Anterior cingulate cortex (tissue), 58 donors: ENCODE measurements at places on chromosomes 2 and 18.

DNA sequence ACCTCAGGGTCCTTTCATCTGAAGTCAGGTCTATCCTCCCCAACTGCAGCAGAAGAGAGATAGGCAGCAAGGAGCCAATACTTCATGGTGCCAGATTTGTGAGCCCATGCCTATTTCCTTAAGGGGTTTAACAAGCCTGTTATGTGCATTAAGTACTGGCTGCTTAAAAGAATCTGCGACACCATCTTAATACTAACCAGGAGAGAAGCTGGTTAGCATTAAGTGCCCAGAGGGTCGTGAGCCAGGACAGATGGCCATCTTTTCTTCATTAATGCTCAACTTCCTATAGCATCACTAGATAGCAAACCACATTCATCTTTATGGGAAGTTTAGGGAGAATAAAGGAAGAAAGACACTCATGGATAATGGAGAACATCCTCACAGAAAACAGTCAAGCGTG, 289.1 kb downstream of the ETAA1 start:
- no peak for DNase-seq

DNA sequence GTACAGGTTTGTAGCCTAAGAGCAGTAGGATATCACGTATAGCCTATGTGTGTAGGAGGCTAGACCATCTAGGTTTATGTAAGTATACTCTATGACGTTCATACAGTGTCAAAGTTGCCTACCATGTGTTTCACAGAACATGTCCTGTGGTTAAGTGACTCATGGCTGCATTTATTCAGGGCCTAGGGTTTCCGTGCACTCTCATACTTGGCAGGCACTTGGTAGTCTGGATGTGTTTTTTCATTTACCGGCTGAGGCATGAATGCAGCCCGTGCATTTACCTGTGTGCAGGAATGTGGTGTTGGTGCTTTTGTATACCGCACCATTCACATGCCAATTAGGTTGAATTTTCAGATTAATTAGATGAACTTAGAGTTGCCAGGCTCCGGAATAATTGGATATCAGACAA, 43.4 kb downstream of the MYL12B start:
- no peak for DNase-seq

- DNase-seq, result no peak
These were observed 64.4 kb downstream of the PLEKHM3 start for GRCh38 chr2:207960911-207961310.

GRCh38 chr18:2984091-2984490, 28.9 kb downstream of the LPIN2 start:
- no peak for DNase-seq

- DNase-seq, result no peak
These were observed 20.8 kb upstream of the TNS1 start for GRCh38 chr2:218023636-218024035.

GRCh38 chr2:44205169-44205568, 36.5 kb downstream of the PPM1B start:
- no peak for DNase-seq

DNA sequence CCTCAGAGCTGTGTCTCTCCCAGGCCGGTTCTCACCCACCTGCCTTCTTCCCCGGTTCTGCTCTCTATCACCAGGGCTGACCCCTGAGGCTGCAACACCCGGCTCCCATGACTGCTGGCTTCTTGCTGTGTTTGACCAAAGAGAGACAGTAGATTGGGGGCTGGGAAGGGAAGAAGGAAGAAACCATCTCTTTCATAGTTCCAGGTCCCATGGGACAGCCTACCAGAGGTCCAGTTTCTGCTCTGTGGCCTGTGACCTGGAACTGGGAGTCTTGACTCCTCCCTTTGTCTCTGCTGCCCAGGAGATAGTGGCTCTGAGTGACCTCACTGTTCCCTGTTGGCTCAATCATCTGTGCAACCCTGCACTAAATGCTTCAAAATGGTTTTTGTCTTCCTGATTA, 38.1 kb downstream of the ALPK2 start:
- no peak for DNase-seq

DNA sequence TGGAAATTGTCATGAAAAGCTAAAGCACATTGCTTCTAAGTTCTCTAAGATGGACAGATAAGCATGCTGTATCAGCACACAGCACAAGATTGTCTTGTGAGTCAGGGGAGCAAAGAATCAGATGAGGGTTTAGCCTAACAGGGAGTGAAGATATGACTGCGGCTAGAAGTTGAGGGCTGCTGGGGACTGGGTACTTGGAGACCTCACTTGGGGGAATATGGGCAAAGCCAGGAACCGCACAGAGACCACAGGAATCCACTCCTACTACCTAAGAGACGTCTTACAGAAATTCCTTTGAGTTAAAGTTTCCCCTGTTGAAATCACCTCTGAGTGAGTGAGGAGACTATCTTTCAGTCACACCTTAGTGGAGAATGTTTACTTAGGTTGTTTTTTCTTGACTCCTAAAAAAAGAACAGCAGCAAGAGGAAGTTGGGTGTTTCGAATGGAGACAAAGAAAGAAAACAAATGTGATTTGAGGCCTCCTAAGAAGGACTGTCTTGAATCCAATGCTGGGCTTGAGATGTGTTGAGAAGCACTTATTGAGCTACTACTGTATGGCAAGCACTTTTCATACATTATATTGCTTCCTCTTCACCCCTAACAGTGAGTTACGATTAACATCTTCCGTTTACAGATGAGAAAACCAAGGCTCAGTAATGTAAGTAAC, 100.7 kb downstream of the ANKRD44 start:
- no peak for DNase-seq
